ENCODE measurements at places on chromosomes 11 and 22.

DNA sequence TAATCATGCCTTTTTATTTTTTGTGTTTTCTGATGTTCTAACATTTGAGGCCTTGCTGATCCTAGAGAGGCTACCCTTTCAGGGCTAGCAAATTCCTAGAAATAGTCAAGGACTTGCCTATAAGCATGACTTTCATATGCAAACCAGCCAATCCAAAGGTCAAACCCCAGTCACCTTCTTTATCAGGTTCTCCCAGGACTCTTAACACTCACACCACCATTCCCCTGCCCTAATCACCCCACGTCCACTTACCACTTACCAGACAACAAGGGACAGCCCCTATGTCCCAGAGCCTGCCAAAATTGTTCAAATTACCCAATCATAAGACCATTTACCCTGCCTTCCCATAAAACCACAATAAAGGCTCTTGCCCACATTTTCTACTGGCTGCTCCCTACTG is 1339.8 kb downstream of the LRRC4C start:
- no peak for DNase-seq

GRCh38 chr11:36253238-36253637 is 36.0 kb downstream of the COMMD9 start:
- DNase-seq = no peak

DNA sequence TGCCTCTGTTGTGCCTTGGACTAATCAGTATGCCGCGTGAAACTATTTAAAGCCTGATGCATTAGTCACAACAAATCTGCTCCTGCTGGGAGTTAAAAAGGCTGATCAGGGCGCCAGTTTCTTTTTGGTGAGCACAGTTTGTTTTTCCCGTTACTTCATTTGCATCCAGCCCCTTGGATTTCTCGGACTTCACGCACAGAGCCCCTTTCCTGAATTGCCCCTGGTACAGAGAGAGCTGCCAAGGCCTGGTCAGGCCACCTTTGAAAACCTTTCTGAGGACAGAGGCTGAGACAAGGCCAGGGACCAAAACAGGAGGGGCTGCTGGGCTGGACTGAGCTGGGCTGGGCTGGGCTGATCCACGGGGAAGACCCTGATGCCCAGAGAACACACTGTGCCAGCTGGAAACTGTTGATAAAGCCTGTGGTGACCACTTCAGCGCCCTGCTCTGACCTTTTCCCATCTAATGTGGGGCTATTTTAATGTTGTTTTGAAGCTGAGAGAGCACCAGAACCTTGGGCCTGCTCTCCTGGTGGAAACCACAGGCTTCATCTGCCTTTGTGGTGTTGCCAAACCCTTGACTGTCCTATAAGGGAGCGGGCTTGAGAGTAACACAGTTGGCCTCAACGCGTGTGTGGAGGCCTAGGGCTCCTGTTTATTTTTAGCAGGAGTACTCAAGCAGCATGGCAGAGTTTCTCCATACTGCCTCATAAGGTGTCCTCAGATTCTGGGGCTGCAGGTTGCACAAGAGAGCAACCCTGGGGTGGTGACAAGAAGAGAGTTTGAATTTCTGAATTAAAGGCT is 44.2 kb downstream of the NAV2 start:
- no peak for DNase-seq

DNA sequence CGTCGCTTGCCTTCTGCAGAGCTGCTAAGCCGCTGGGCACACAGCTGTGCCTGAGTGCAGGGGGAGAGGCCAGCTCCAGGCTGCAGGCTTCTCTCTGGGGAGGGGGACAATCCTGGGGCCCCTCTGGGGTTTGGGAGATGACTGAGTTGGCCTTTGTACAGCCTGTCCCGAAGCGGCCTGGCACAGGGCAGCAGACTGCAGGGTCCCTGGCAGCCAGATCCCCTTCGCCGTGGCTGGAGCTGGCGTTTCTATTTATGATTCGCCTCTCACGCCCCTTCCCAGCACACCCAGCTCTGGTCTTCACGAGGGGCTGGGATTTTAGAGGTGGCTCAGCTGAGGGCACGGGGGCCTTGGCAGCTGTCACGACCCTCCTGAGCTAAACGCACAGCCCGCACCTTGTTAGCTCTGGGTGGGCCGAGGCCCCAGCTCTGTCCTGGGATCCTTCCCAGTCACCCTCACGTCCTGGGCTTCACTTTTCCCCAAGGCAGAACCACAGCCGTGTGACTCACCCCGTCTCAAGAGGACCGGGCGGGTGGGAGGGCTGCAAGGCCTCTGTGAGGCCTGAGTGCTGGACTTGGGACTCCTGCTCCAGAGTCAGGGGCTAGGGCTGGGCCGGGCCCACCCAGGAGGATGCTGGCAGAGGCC is 18.4 kb downstream of the OSBPL5 start:
- no peak for DNase-seq

GRCh38 chr22:20584872-20585638 is 77.6 kb downstream of the MED15 start:
- DNase-seq = no peak

DNA sequence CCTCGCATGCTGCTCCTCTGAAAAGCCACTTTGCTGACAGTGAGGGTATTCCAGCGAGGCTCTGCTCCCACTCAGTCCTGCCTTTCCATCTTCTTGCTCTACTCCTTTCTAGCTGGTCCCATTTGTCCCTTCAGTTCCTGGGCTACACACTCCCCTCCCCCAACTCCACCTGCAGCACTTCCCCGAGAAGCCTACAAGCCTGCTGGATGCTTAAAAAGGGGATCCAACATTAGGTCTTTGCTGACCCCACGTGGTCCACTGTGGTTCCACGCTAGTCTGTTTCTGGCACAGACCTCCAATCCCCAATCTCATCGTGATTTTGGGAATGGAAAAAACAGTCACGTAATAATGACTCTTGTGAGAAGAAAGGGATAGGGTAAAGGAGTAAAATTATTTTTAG is 121.6 kb upstream of the SNX19 start:
- no peak for DNase-seq

DNA sequence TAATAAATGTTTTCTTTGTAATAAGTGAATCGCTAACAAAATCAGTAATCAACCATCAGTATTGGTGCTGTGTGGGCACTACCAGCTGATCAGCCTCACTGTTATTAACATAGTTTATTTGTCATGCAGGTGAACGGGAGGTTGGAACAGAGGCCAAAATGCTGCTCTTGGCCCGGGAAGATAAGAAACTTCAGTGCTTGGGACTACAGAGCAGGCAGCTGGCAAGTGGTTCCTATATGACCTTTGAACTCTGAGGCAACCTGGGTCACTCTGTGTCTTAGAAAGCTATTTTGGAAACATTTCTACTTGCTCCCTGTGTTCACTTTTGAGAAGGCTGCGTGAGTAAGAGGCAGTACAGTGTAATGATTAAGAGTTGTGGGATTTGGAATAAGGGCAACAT is 36.5 kb upstream of the DNAJB13 start:
- DNase-seq = no peak

GRCh38 chr11:118628031-118628430 is 20.6 kb downstream of the PHLDB1 start:
- no peak for DNase-seq

DNA sequence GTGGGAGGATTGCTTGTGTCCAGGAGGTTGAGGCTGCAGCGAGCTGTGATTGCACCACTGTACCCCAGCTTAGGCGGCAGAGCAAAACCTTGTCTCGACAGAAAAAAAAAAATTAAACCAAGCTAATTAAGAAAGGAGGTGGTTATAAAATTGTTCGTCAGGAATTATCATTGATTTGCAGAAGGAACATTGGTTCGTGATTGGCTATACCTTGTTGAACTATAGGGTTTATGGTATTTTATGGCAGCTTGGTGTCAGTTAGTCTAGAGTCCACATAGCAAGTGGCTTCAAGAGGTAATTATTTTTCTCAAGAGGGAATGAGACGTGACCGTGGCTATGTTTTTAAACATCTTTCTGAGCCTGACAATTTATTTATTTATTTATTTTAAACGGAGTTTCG is 11.5 kb upstream of the TMEM216 start:
- no peak for DNase-seq

DNA sequence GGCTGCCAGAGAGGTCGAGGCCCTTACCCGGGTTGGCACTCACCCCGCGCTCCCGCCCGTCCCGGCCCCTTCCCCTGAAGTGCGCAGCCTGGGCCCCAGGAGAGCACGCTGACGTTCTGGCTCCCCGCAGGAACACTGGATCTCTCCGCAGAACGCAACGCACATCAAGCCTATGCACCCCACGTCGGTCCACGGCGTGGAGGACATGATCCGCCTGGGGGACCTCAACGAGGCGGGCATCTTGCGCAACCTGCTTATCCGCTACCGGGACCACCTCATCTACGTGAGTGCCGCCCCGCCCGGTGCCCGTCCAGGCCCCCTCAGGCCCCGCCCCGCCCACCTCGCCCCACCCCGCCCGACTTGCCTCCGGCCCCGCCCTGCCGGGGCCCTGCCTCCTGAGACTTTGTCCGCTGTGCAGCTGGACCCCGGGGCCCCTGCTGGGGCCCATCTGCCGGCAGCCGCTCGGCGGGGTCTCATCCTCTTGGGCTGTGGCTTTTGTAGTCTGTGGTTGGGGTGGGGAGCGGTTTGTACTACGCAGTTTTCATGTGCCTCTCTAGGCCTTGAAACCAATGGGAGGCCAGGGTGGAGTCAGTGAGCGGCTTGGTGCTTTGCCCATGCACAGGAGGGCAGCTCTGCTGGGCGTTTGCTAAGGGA is 19.7 kb downstream of the MYO7A start:
- peak; percentile 72 for DNase-seq

GRCh38 chr11:86015699-86016098 is 53.2 kb downstream of the PICALM start:
- DNase-seq = no peak

DNA sequence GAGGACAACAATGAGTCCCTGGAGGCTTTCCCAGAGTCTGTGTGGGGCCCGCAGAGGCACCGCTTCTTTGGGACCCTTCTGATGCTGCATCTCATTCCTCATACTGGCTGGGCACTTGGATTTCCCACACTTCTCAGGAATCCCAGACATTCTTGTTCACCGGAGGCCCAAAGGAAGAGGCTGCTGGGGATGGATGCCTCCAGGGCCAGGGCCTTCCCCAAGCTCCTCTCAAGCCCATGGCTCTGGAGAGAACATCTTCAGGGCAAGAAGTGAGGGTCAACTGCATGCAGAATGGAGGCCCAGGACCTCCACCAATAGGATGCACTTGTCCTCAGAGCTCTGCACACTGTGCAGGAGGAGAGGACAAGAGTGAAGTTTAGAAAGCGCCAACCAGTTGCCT is 34.6 kb downstream of the DKK3 start:
- no peak for DNase-seq

Measured in activated effector memory CD4-positive, alpha-beta T cell treated with anti-CD3 and anti-CD28 coated beads, Interleukin-2, amount 50 U/mL, for 16 hours (primary cell).